ENCODE measurements at places on chromosomes 11 and 22.

DNA sequence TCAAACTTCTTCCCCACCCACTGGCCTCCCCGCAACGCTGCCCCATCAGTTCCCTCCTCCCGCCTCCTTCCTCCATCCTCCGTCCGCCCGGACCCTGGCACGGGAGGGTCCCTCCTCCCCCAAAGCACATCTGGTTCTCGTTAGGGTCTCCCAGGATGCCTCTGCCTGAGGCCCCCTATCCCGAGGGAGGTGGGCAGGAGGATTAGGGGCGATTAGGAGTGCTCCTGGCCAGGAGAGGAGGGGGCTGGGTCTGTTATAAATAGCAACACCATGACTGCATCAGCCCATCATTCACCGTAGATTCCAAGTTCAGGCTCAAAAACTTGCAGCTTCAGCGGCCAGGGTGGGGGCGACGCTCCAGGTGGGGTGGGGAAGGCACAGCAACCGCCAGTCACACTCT, 10.4 kb downstream of the MYRF start:
- no peak for DNase-seq

GRCh38 chr11:117444711-117445658, 117.3 kb downstream of the CEP164 start:
- DNase-seq, result no peak

GRCh38 chr11:31872076-31872443, 60.9 kb upstream of the PAX6 start:
- DNase-seq, result no peak

GRCh38 chr22:39917197-39917643, 16.3 kb downstream of the GRAP2 start:
- no peak for DNase-seq

GRCh38 chr22:42719656-42720262, 911 bp downstream of the A4GALT start:
- no peak for DNase-seq

DNA sequence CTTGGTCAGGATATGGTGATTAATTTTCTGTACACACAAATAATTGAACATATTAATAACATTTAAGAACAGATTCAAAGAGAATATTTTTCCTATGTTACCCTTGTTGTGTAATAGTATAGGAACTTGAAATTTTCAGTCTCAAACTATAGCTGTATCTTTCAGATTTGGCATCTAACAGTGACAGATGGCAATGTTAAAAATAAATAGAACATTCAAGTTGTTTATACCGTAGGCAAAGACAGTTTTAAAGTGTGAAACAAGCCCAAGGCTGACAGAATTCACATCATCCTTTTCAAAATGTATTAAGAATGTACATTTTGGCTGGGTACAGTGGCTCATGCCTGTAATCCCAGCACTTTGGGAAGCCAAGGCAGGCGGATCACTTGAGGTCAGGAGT, 92.6 kb upstream of the TP53AIP1 start:
- no peak for DNase-seq

DNA sequence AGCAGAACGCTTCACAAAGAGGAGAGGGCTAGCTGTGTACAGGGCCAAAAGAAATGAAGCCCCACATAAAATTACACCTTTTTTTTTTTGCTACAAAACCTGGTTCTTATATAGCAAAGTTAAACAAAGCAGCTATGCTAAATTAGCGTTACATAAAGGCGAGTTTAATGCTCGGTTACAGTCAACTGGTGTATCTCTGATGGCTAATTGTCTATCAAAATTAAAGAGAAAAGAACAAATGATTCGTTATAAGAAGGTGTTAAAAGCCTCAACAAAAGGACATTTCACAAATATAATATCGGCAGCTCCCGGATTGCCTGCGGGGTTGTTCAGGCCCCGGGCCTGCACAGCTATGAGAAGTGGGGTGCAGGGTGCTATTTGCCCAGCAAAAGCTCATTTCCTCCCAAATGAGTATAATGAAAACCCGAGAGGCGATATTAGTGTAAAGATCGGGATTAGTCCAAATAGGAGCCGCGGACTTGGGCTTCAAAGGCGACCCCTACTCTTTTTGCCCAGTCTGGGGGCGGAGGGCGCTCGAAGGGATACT, 13.3 kb upstream of the PAX6 start:
- DNase-seq, result no peak

DNA sequence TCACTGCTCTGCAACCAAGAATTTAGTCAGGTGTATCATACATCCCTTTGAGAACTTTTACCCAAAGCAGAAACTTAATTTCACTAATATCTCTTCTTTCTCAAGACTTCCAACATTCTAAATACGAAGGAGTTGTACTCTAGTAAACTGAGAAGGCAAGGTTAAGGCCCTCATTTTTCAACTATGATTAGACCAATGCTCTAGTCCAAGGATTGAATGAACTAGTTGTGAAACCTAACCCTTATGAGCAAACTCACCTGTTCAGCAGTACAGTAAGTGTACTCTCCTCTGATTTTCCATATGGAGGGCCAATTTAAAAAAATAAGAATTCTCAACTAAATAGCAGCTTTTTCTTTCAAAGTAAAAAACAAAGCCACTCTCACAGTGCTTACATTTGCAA, 180.0 kb upstream of the C11orf58 start:
- no peak for DNase-seq

DNA sequence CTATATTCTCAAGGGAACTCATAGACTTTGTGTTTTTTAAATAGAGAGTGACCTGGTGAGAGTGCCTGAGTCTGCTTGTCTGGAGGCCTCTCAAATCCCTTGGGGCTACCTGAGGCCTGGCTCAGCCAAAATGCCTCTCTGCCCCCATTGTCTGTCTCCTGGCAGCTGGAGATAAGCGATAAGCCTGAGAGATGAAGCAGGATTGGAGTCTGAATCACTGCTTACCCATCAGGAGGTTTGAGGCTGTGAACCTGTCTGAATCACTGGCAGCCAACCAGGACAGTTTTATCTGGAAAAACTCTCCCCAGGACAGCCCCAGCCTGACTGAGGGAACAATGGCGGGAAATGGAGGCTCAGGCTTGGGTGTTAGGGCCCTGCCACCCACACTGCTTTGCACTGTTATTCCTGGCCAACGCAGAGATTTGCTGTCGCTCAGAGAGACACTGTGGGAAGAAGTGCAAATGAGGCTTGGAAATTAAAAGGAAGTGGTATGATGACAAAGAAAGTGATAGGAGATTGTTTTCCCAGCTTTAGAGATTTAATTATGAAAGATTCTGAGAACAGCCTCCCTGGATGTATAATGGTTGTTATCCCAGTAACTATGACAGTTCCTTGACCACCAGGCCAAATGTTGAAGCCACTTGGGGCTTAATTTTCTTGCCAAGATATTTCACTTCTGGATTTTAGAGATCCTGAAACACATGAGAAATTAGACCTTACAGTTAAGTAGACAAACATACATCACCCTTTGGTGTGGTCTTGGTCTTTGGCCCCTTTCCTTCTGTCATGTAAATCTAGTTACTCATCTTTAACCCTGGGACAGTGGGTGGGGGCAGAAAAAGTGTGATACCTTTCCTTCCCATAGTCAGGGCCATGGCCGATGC, 102.1 kb downstream of the RASSF10 start:
- DNase-seq, result no peak

- DNase-seq, result no peak
Observed at GRCh38 chr22:38762551-38762983, 6.8 kb upstream of the SUN2 start.

DNA sequence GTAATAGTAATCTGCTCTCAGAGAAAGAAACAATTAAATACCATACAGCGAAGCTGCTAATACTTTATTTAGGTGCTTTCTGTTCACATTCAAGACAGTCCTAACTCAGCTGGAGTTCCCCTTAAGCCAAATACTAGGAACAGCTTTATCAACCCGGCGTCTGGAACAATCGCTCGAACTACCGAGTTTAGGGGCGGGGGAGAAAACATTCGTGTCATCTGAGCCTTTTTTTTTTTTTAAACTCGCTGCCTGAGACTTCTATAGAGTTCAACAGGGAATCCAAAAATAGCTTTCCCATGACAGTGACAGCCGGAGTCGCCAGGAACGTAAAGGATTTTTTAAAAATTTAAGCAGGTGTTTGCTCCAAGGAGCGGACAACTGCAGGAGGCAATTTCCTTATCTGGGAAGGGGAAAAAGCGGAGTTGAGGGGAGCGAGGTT, 852 bp downstream of the TRAF6 start:
- DNase-seq, result no peak

DNA sequence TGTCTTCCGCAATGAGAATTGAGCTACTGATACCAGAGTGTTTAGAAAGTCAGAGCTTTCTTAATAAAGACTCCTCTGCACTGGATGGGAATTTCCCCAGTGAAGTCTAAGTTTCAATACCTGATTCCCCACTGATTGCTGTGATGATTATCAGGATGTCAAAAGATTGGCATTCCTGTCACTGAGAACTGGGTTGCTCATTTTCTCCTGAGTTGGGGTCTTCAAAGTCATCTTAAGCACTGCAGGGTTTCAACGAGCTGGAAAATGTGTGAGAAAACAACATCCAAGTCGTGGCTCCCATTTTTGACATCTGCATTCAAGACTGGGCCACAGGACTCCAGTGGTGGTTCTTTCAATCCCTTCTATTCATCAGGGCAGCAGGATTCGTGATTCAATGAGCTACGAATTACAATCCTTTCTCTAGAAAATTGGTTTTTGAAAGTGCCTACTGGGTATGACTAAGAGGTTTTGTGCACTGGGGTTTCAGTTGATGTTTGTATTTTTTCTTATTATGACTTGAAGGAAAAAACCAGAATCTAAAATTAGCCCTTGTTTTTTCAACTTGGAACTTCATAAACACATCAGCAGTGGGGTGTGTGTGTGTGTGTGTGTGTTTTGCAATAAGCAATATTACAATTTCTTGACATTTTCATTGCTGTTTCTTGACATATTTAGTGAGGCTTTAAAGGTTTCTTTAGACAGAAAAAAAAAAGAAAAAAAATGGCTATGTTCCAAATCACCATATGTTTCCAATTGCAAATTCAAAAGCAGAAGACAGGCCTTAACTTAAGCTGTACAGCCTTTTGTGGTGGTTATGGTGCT, 233.0 kb downstream of the FAM76B start:
- no peak for DNase-seq

DNA sequence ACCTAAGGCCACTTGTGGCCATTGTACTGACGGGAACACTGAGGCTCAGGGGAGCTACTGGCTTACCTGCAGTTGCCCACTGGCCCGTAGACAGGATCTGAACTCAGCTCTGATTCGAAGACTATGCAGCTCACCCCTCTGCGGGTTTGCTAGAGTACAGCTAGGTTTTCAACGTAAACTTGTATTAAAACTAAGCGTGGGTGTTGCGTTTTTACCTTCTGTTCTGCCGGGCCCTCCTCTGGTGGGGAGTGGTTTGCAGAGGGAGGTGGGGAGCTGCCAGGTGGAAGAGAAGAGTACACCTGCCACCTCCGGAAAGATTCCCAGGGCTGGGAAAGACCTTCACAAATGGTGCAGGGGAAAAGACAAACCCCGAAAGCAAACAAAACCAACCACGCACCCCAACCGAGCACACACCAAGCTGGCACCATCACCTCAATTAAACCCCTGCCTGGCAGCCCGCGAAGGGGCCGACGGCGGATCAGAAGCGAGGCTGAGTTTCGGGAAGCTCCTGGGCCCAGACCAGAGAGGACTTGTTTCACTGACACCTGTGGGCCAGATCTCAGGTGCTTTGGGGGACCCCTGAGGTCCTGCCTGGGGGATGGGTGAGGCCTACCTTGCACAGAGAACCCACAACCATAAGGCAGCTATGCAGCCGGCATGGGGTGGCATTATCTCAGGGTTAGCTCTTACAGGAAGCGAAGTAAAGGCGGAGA, 37.7 kb downstream of the SHISAL1 start:
- no peak for DNase-seq

DNA sequence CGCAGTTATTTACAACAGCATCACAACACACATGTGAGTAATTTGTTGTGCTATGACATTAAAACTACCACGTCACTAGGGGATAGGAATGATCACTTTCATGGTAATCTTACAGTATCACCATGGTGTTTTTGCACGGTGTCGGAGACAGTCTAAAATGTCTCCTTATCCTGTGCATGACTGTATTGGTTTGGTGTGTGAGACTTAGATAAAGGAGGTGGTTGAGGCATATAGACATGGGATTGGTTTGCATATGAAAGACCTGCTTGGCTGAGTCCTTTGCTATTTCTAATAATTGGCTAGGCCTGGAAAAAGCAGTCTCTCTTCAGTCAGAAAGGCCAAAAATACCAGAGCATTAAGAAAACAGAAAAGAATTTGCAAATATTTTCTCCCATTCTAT, 30.2 kb downstream of the MSANTD4 start:
- DNase-seq, result no peak

GRCh38 chr11:19027829-19028595, 32.5 kb downstream of the MRGPRX2 start:
- no peak for DNase-seq

GRCh38 chr22:30326255-30326705, 461 bp downstream of the TBC1D10A start:
- DNase-seq, result no peak

DNA sequence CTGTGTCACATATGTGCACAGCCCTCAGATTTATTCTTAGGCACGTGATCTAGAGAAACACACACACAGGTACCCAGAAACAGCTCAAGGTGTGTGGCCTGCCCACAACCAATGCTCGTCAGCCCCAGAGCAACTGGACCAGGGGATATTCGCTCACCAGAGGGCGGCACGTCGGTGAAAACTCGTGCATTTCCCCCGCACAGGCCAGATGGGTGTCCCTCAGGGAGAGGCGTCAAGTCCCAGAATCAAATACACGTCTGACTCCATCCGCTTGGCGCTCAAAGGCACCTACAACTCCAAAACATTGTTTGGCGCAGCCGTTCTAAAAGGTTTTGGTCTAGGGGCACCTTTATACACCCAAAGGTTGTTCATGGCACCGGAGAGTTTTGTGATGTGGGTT, 429.0 kb downstream of the BRD1 start:
- DNase-seq, result no peak

GRCh38 chr11:26801601-26802000, 79.7 kb upstream of the SLC5A12 start:
- DNase-seq, result no peak

DNA sequence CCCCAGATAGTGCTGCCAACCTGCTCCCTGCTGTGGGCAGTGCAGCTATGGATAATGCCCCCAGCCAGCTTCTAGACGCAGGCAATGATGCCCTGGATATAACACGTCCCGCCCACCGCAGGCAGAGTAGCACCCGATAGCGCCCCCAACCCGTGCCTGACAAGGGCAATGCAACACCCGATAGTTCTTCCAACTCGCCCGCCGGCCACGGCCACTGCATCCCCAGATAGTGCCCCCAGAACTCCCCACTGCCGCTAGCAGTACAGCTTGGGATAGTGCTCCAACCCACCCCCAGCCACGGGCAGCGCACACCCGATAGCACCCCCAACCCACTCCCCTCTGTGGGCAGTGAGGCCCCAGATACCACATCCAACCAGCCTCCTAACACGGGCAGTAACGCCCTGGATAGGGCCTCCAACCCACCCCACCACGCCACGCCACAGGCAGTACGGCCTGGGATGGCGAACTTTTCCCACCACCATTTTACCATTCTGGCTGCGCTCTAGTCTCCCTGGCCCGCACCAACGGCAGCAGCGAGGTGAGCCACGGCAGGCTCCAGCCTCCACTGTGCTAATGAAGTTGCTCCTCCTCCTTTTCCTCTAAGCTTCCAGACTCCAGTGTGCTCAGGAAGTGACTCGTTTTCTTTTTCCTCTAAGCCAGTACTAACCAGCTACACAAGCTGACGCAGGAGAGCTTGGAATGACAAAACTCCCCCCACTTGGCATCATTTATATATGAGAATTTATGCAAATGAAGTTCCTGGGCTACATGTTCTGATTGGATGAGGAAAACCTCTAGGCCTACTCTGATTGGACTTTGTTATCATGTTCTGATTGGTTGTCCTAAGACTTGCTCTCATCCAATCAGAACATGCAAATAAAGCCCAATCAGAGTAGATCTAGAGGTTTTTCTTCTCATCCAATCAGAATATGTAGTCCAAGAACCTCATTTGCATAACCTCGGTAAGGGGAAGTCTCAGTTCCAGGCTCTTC, 3.0 kb upstream of the RFPL3 start:
- DNase-seq, result no peak
